Stimulated activated CD4-positive, alpha-beta T cell treated with anti-CD3 and anti-CD28 coated beads, Interleukin-1b, Interleukin-23, amount 100 ng/mL, for 48 hours (primary cell): ENCODE measurements at places on chromosomes 13 and 19.

- DNase-seq = peak; percentile 55
These were observed 13.1 kb downstream of the IRS2 start for GRCh38 chr13:109773276-109773675.

GRCh38 chr19:50402544-50403301, 16.0 kb upstream of the SPIB start:
- DNase-seq = no peak

DNA sequence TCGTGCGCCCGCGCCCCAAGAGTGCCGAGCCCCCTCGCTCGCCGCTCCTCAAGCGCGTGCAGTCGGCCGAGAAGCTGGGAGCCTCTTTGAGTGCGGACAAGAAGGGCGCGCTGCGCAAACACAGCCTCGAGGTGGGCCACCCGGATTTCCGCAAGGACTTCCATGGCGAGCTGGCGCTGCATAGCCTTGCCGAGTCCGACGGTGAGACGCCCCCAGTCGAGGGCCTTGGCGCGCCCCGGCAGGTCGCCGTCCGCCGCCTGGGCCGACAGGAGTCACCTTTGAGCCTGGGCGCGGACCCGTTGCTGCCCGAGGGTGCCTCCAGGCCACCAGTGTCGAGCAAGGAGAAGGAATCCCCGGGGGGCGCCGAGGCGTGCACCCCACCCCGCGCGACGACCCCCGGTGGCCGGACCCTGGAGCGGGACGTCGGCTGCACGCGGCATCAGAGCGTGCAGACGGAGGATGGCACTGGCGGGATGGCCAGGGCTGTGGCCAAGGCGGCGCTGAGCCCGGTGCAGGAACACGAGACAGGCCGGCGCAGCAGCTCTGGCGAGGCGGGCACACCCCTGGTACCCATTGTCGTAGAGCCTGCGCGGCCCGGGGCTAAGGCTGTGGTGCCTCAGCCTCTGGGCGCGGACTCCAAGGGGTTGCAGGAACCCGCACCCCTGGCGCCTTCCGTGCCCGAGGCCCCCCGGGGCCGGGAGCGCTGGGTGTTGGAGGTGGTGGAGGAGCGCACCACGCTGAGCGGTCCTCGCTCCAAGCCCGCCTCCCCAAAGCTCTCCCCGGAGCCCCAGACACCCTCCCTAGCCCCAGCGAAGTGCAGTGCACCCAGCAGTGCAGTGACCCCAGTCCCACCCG, 7.1 kb downstream of the DNASE2 start:
- no peak for DNase-seq

DNA sequence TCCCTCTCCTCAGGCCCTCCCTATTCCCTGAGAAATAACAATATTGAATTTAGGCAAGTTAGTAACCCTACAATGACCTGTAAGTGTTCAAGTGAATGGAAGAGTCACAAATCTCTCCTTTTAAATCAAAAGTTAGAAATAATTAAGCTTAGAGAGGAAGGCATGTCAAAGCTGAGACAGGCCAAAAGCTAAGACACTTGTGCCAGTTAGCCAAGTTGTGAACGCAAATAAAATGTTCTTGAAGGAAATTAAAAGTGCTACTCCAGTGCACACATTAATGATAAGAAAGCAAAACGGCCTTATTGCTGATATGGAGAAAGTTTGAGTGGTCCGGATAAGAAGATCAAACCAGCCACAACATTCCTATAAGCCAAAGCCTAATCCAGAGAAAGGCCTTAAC, 120.9 kb downstream of the RBM26 start:
- DNase-seq = no peak

GRCh38 chr19:46900341-46900740, 39.5 kb downstream of the ARHGAP35 start:
- DNase-seq = no peak
